ENCODE measurements at places on chromosomes 4 and X.

DNA sequence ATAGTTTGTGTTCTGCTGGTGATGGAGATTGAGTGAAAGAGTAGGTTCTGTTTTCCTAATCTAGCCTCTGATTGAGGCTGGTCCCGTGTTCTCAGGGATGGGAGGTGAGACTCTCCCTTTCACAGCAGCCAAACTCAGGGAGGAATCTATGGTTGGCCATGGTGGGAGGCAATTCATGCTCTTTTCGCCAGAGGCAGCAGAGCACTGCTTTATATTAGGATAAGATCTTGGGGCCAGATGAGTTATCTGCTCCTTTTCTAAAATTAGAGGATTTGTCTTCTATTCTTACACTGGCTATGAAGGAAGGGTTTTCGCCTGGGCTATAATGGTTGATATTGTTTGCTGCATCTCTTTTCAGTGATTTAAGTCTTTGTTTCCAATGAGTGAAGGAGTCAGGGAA is 63.9 kb upstream of the NLGN4X start:
- DNase-seq, result no peak

DNA sequence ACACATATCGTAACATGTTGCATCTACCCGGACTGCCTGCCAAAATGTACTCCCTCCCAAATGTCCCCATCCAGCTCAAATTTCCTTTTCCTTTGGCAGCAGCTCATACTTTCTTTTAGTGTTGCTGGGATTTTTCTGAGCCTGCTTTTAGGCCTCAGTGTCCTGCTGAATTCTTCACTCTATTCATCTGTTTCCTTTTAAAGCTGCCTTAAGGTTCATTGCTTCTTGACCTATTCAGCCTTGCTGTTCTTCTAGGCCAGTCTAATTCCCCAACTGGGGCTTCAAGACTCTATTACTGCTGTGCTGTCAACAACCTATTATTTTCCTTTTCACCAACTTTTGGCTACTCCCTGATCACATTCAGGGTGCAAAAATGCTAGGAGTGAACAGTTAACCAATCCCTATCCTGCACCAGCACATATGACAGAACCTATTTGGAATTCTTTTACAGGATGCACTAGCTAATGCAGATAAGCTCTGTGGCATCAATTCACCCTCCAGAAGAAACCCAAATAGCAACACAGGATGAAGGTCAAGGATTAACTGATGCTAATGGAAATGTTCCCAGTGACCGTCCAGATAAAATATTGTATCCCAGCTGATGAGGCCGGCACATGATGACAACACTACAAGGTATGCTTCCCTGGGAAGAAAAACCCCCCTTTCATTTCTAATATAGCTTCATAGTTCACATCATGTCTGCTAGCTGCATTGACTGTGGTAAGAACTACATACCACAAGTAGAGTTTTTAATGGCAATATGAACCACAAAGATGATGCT is 114.7 kb upstream of the TTC29 start:
- no peak for DNase-seq

DNA sequence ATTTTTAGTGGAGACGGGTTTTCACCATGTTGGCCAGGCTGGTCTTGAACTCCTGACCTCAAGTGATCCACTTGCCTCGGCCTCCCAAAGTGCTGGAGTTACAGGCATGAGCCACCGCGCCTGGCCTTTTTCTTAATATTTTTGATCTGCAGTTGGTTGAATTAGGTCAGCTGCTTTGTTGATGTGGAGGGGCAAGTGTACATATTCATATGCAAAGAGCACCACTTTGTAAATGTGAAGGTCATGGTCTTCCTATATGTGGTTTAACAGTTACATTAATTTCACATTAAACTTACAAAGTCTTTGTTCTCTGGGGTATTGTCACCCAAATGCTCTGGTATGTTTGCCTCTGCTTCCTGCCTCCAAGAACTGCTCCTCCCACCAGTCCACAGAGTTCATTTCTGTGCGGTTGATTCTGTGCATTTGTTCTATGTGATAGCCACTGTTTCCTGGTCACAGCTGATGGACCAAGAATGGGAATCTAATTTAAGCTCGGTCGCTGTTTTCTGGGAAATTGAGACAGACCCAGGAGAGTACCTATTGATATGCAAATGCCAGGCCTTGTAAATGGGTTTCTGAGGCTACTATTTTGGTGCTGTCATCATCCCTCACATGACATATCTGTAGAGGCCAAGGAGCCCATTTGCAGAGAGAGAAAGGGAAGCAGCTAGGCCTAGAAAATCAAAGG is 26.9 kb upstream of the HPSE start:
- DNase-seq, result no peak

- no peak for DNase-seq
Measured at GRCh38 chrX:80285131-80285773, 135.0 kb upstream of the TENT5D start.

GRCh38 chr4:183936574-183937345 is 31.7 kb downstream of the STOX2 start:
- no peak for DNase-seq

- DNase-seq, result no peak
Measured at GRCh38 chr4:74692972-74693371, 101.4 kb downstream of the BTC start.

DNA sequence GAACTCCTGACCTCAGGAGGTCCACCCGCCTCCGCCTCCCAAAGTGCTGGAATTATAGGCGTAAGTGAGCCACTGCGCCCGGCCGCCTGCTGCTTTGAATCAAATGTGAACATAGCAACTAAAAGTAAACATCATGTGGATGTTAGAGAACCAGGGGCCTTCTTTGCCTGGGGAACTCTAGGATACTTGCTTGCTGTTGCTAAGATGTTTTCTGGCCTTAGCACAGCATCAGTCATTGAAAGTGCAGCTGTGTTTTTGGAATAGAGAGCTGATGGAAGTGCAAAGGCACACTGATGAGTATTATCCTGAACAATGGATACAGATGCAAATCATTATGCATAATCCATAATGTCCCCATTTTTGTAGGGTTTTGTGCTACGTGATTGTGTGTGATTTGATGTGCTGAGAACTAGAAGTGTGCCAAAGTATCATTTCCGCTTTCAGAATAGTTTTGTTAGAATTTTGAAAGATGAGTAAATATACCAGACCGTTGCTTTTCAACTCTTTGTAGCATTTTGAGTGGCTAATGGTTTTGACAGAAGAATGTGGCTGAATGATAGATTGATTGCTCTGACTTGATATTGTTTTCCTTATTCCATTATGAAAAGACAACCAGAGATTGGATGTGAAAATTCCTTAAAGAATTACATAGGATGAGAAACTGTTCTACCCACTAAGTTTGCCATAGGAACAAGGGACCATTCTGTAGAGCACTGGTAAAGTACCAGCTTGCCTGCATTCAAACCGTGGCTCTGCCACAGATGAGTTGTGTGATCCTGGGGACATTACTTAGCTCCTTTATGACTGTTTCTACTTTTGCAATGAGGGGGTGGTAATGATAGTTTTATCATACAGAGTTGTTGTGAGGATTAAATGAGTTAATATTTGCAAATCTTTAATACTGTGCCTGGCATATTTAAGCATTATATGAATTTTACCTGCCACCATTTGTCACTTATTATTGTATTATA is 74.7 kb downstream of the REPS2 start:
- DNase-seq, result no peak

- no peak for DNase-seq
Measured at GRCh38 chrX:56800801-56801200, 71.8 kb downstream of the NBDY start.

DNA sequence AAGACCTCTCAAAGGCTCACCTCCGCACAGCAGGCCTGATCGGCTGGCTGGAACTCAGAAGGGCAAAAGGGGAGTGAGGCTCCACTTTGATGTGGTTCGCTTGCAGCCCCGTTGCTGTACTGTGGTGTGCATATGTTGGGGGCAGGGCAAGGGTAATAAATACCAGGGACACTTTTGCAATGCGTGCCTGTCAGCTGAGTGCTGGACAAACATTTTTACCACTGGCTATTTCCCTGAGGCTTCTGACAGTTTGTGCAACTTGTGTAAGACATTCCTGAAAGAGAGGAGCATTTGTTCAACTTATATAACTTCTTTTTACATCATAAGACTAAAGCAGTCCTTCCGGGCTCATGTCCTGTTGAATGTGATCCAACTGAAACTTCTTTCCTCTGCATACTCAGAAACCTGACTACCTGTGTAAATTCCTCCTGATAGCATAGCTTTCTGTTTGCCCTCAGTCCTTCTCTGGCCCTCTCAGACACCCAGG is 82.3 kb downstream of the SPRY1 start:
- no peak for DNase-seq

DNA sequence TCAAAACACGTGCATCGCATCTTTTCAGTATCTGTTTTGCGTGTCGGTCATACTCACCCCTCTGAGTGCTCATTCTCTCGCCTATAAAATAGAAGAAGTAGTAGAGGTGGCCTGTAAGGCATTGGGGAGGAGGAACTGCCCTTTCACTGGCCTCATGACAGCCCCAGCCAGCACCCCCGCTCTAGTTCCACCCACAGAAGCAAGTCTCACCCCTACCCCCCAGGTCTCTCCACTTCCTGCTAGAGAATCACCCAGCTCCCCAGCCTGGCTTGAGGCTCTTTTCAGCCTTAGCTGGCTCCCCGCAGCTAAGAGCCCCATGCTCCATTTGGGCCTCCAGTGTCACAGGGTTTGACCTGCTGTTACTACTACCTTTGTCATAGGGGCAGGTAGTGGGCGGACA is 11.8 kb downstream of the HDAC6 start:
- DNase-seq, result no peak

GRCh38 chr4:152352622-152353116 is 183.2 kb downstream of the FBXW7 start:
- no peak for DNase-seq

- no peak for DNase-seq
Measured at GRCh38 chr4:38387819-38388218, 276.2 kb upstream of the KLF3 start.

DNA sequence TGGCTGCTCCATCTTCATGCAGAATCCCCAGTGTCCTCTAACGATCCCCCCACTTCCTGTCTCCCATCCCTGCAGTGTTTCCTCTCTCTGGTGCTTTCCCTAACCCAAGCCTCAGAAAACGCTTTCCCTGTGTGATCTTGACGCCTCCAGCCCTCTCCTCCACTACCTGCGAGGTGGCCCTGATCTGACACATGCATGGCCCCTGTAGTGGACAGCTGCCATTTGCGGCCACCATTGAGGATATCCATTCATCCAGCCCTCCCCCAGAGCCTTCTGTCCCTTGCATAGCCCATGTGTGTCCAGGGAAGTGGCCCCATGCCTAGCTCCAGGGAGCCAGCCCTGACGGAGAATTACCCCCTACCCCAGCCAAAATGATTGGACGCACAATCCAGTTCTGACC is 3.1 kb downstream of the UBL4A start:
- no peak for DNase-seq

DNA sequence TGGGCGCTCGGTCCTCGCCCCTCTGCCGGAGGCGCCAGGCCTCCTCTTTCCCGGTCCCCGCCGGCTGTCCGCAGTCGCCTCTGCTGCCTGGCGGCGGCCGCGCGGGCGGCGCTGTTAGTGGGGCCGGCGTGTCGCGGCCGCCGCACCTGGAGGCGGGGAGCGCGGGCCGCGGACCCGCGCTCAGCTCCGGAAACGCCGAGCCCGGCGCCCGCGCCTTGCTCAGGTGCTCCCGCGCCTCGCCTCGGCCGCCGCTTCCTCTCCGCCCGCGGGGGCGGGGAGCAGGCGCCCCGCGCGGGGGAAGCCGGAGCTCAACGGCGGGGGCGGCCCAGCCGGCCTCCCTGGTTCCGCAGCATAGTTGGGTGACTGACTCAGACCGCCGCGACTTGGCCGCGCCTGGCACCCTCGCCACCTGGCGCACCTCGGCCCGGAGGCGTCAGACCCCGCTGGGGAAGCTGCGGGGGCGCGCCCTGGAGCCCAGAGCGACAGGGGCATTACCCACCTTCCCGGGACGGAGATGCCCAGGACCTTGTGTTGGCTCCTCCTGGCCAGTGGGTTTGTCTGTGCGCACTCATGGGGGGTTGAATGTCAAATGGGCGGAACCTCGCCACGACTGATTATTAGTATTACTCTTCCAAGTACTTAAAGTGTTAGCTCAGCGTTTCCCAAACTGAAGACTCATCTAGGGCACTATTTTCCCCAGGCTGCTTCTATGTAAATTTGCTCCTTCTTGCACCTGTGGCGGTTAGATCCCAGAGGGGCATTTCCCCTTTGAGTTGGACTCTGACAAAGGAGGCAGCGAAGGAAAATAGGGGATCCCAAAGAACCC is at the start of gene ARAP2:
TSS of gene ARAP2 (minus strand) at position 258 of the 826 bp plus-strand sequence. CDS start 15,028 bp downstream, outside the sequence.
- DNase-seq, result peak; percentile 58

- DNase-seq, result no peak
Measured at GRCh38 chrX:1558761-1559468, 21.9 kb upstream of the P2RY8 start.

DNA sequence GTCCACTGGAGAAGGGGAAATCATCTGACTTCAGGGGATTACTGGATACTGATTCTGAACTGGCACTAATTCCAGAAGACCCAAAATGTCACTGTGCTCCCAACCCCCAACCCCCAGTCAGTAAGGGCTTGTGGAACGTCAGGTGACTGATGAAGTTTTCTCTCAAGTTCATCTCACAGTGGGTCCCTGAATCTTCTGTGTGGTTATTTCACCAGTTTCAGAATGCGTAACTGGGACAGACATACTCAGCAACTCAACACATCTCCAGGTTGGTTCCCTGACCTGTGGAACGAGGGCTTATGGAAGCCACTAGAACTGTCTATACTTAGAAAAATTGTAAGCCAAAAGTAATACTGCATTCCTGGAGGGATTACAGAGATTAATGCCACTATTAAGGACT is 45.3 kb downstream of the DDX60L start:
- DNase-seq, result no peak

GRCh38 chrX:19840899-19841648 is 46.3 kb downstream of the SH3KBP1 start:
- DNase-seq, result no peak

DNA sequence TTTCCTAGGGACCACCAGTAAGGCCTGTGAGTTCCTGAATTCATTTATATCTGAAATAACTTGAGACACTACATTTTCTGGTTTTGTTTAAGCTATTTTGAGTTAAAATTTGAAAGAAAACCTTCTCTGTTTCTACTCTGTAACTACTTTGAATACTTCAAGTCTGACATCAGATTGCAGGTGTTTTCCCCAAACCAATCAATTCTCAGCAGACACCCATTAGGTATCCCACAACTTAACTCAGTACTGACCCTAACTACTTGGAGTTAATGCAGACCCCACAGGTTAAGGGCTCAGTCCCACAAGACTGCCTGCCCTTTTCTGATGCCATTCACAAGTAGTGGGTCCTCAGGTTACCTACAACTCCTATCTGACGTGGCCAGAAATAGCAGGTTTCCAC is 1100.0 kb upstream of the SLIT2 start:
- DNase-seq, result no peak

GRCh38 chrX:149262086-149262485 is 243.0 kb downstream of the IDS start:
- DNase-seq, result no peak

- no peak for DNase-seq
Measured at GRCh38 chrX:115494161-115494560, 66.8 kb upstream of the PLS3 start.

- DNase-seq, result no peak
Measured at GRCh38 chrX:38959736-38960135, 158.5 kb downstream of the MID1IP1 start.

GRCh38 chrX:47242321-47242720 is 9.5 kb downstream of the USP11 start:
- DNase-seq, result no peak

- no peak for DNase-seq
Measured at GRCh38 chr4:40228497-40229365, 31.9 kb downstream of the RHOH start.

Data from hematopoietic multipotent progenitor cell (in vitro differentiated cells).